ENCODE measurements at places on chromosomes 5 and 9.

DNA sequence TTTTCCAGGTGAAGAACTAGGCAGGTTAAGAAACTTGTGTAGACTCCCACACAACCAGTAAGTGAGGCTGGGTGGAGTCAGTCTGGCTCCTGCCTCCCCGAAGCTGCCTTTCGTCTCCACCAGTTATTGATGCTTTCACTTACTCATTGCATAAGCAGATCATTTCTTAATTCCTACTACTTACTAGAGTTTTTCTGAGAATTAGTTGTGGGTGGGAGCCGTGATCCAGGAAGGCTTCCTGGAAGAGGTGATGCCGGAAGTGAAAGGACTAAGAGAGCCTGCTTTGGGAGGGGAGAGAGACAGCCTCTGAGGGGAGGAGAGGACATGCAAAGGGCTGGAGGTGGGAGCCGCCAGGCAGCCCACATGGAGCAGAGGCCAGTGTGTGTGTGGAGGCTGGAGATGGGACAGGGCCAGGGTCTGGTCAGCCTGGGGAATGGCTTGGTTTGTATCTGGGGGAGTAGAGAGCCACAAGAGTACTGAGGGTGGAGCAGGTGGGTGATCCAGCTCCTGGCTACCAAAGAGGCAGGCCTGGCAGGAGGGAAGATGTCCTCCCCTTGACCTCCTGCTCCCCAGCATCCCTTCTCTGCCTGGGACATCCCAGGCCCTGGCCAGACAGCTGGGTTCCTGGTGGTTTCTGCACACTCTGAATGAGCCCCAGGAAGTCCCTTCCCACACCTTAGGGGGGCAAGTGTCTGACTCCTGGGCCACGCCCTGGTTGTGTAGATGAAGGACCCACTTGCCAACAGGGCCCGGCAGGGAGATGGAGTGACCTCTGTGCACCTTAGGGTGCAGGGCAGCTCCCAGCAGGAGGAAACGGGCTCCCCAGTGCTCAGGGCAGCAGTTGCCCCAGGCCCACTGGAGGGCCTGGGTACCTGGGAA, 12.2 kb upstream of the CARD19 start:
- no peak for DNase-seq

- no peak for DNase-seq
Measured at GRCh38 chr9:125805057-125805456, 57.9 kb downstream of the PBX3 start.

DNA sequence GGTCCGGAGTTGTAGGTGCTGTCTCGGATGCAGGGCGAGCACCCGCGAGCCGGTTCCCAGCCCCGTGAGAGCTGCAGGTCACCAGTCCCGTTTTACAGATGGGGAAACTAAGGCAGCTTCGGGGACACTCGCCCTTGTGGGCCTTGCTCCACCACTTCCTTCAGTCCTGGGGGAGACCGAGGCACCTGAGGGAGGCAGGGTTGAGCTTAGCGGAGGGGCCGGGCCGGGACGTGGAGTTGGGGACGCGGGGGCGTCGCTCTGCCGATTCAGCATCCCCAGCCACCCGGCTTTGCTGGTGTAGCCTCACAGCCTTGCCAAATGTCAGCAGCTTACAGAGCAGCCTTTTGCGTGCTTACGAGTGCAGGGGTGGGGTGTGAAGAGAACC, 530 bp downstream of the BBLN start:
- no peak for DNase-seq

DNA sequence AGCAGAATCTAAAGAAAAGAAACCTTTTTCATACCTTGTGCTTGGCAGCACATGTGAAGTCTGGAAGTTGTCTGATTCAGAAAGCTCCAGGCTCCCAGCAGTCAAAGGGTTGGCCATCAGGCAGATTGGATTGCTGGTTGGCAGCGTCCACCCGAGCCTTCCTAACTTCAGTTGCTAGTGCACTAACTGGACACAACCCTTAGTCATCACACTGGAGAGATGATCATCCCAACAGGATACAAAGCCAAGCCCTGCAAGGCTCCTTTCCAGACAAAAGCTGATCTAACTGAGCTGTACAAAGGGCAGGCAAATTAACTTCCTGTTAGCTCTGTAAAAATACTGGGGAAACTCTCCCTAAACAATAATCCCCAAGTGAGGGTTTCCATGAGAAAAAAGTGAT, 185.6 kb downstream of the SNX18 start:
- no peak for DNase-seq

DNA sequence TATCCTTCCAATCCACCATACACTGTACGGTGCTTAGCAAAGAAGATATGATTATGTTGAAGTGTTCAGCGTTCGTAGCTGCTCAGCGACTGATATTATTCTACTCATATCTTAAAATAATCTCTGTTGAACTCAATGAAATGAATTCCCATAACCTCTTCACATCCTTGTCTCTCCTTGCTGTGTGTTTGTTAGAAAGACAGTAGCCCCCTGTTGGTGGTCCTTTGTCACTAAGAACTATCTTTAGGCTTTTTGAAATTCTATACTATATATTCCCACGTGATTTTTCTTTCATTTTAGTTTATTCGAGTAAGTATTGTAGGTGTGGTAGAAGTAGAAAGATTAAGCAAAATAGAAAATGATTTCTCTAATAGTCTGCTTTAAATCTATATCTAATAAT, 762.8 kb upstream of the WWC1 start:
- no peak for DNase-seq

DNA sequence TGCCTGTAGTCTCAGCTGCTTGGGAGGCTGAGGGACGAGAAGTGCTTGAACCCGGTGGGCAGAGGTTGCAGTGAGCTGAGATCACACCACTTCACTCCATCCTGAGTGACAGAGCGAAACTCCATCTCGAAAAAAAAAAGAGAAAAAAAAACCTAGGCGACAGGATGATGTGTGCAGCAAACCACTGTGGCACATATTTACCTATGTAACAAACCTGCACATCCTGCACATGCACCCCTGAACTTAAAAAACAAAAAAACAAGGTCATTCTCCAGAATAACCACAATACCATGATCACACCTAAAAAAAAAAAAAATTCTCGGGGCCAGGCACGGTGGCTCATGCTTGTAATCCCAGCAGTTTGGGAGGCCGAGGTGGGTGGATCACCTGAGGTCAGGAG, 7.5 kb upstream of the DOLPP1 start:
- DNase-seq = no peak

GRCh38 chr5:135493406-135494180, 41.4 kb upstream of the TIFAB start:
- DNase-seq = no peak

DNA sequence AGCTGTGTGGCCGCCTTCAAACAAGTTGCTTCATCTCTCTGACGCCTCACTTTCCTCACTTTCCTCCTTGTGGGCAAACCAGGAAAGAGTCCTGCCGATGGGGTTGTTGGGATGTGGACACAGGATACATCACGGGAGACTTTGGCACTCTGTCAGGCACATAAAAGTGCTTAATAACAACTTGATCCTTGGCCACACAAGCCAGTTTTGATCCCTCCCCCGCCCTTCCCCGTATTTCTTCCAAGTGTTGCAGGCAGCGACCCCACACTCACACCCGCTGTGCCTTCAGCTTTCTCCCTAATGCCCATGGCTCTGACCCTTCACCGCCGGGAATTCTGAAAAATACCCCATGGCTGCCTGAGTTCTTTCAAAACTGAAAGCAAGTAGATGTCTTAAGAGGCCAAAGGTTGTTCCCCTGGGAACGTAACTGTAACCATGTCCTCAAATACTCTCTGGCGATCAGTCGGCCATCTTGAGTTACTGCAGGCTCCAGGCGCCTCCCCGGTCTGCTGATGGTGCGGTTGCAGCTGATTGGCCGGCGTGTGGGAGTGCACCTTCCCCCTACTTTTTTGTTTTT, 59.8 kb downstream of the ARHGEF37 start:
- DNase-seq = no peak

GRCh38 chr5:134594797-134595457, 37.7 kb downstream of the SAR1B start:
- DNase-seq = no peak

DNA sequence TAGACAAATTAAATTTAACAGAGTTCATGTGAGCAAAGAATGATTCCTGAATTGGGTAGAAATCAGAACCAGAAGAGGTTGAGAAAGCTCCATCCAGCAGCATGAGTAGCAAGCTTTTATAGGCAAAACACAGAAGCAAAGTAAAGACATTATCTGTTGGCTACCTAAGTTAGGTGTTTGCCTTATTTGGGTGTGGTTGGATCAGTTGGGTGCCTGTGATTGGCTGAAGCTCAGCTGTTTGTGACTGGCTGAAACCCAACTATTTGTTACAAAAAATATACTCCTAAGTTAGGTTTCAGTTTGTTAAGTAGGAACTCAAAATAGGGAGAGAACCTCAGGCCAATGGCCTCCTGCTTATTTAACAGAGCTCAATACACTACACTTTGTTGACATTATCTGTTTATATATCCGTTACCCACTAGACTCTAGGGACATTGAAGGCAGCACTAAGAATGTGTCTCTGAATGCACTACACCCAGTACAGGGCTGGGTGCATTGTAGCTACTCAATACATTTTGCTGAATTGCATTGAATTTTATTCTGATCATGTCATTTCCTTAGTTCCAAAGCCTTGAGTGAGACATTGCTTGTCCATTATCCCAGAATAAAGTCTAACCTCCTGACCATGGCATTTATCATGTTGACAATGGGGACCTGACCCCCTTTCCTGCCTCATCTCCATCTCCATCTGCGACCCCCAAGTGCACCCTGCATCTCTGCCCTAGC, 98.7 kb downstream of the CCDC192 start:
- no peak for DNase-seq
